ENCODE measurements at places on chromosomes 7 and 10.

DNA sequence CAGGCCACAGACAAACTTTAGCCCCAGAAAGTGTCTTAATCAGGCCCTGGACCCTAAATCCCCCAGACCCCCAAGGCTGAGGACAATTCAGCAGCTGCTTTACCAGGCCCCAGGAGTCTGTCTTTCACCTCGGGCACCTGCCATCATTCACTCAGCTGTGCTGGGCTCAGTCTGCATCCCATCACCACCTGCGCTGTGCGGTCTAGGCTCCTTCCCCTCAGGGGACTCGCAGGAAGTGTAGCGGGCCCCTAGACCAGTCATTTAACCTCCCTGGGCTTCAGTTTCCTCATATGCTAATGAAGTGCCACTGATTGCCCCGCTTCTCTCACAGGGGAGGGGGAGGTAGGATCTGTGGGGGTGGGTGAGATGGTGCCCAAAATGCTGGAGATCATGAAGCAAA is 76.4 kb upstream of the ZMIZ1 start:
- DNase-seq: no peak

- no peak for DNase-seq
These were observed 9.8 kb downstream of the CDHR1 start for GRCh38 chr10:84204122-84204521.

GRCh38 chr7:104838537-104839299 is 175.3 kb upstream of the KMT2E start:
- DNase-seq: no peak

GRCh38 chr7:150368884-150369747 is 494 bp downstream of the REPIN1 start:
- no peak for DNase-seq

GRCh38 chr7:151853896-151854719 is 22.8 kb downstream of the PRKAG2 start:
- peak; percentile 64 for DNase-seq

GRCh38 chr7:1176891-1177373 is 16.9 kb upstream of the ZFAND2A start:
- DNase-seq: no peak

DNA sequence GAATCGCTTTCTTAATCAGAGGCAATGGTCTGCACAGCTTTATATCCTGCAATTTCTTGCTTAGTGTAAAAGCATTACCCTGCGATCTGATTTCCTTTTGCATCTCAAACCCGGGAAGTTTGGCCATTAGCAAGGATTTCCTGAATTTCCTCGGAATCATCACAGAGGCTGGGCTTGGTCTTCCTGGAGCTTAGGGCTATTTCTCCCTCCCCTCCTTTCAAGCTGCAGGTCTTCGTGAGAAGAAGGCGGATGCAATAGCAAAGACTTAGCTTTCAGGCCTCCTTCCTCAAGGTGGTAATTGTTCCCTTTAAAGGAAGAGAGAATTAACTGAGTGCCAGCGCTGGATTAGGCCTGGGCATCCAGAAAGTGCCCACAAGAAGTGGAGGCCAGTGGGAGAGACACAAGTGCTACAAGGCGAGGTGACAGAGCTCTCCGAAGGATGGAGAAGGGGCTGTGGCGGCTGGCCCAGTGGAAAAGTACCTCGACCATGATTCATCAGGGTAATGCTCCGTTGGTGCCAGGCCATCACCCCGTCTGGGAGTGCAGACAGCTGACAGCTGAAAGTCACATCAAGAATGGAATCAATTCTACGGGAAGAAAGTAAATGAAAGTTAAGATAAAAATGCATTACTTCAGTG is 4.0 kb upstream of the ARMS2 start:
- DNase-seq: no peak

- no peak for DNase-seq
These were observed 41.5 kb upstream of the SLC39A12 start for GRCh38 chr10:17910125-17910789.

- DNase-seq: no peak
These were observed 26.9 kb downstream of the EVX1 start for GRCh38 chr7:27269455-27269854.

DNA sequence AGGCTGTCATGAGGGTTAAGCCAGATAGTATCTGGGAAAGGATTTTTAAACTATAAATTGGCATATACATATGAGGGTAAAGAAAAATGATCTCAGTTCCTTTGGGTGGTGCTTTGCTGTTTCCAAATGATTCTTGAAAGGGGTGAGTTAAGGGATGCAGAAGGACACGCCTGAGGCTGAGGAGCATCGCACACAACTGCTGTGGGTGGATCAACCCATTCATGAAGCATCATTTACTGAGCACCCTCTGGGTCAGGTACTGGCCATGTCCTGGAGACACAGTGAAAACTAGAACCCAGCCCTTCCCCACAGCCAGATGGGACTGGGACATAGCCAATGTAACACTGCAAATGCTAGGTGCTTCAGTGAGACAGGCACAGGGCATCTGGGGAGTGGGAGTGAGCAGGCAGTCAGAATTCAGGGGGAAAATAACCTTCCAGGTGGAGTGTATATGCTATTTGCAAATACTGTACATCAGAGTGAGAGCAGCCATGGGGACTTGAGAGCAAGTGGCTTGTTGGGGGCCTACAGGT is 112.1 kb downstream of the WDFY4 start:
- no peak for DNase-seq

GRCh38 chr7:1886361-1887064 is 216.4 kb downstream of the ELFN1 start:
- DNase-seq: peak; percentile 81

- no peak for DNase-seq
These were observed 36.9 kb upstream of the STARD3NL start for GRCh38 chr7:38141187-38141586.

DNA sequence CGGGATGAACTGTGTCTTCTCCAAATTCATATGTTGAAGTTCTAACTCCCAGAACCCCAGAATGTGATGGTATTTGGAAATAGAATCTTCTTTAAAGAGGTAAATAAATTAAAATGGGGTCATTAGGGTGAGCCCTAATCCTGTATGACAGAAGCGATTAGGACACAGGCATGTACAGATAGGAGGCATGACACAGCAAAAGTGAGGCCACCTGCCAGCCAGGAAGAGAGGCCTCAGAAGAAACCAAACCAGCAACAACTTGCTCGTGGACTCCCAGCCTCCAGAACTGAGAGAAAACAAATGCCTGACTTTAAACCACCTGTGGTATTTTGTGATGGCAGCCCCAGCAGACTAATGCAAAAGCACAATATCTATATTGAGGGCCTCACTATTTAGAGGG is 214.3 kb downstream of the NEBL start:
- no peak for DNase-seq

- no peak for DNase-seq
These were observed 15.8 kb upstream of the LIPN start for GRCh38 chr10:88744002-88744401.

GRCh38 chr7:50679218-50680007 is 103.3 kb downstream of the GRB10 start:
- DNase-seq: no peak

- DNase-seq: no peak
These were observed 25.1 kb upstream of the ABLIM1 start for GRCh38 chr10:114683162-114683561.

- no peak for DNase-seq
These were observed 109.2 kb downstream of the PIP4K2A start for GRCh38 chr10:22605168-22605567.
